ENCODE measurements at places on chromosomes 3 and 15.

- DNase-seq = no peak
These were observed 209.7 kb upstream of the LRRFIP2 start for GRCh38 chr3:37384117-37384516.

DNA sequence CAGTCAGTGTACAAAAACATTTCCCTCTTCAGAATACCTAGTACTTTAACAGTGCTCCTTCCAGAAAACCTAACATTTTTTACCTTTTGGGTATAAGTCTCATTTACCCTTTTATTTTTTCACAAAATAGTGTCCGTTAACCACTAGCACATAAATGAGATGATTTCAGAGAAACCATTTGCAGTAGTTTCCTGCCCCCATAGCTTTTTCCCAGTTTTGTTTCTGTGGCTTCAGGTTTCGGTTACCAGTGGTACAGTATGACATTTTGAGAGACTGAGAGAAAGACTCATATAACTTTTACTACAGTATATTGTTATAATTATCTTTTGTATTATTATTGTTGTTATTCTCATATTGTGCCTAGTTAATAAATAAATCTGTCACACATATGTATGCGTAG lies 6.2 kb upstream of the RBMS3 start:
- no peak for DNase-seq

DNA sequence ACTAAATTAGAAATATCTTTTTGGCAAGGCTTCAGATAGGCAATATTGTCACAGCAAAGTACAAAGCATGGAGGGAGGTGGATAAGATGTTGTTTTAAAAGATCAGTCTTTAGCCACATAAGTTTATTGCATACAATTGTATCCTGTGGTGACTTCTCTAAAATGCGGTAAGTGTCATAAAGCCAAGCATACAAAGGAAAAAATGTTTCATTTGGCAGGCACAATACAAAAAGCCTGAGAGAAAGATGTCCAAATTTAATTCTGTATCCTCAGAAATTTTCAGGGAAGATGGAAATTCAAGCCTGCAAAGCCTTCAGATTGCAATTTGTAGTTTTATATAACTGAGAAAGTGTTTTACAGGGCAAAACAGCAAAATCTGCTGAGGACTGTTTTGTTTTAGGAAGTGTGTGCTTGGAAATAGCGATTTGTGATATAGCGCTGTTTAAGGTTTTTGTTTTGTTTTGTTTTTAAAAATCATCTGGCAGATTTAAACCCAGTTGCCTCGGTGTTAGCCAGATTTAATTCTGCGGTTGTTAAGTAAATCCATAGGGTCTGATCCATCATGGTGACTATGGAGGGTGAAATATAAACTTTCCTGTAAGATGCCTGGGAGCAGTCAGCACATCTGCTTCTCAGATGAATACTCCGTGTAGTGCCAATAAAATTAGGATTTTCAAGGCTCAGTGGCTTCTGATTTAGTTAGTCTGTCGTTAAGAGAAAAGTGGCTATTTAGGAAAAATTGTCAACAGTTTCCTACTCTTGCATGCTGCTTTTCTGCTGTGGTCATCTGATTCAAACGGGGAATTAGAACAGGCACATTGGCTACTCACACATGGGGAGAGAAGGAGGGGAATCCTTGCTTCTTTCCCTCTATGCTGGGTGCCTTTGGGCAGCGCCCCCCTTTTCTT lies 8.0 kb downstream of the KAT2B start:
- no peak for DNase-seq

DNA sequence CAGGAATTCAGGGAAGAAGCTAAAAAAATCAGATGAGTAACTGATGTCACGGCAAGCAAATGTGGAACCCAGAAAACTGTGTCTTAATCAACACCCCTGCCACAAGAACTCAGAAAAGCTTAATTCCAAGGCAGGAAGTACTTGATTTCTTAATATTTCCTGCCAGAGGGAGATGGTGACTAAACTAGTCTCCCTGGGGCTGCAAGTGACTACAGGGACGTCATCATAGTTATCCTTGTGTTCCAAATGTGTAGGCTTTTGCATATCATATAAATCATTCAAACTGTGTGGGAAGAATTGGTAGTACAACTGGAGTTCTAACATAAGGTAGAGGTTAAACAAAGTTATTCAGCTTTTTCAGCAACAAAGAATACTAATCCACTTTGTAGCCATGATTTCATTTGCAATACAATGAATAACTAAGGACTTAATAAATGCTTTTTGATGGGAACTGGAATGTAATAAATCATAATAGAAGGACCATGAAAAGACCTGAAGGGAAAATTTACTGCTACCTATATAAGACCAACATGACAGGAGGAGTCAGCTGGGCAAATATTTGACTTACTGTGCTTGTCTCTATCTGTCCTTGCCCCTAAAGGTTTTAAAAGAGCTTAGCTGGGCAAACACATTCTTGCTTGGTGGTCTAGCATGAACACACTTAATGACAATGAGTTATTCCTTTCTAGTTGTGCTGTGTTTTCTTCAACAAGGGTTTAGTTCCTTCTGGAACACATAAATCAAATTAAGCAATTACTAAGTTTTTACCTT lies 76.0 kb upstream of the NECTIN3 start:
- DNase-seq = no peak

- no peak for DNase-seq
These were observed 495 bp upstream of the NXPE3 start for GRCh38 chr3:101778385-101779046.

DNA sequence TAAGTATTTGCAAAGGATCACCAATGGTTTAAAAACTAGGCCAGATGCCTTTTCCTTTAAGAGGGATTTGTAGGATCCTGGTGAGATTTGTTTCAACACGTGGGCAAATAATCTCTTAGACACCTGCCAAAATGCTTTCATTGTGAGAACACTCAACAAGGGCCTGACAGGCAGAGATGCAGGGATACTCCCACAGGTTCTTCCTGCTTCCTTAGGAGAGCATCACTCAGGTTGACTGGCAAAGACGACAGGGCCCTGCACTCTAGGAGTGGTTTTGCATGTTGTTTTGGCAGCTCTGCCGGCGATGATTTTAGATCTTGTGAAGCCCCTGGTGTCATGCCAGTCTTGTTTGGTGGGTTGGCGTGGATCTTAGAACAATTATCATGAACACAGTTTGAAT lies 184.5 kb downstream of the NR1D2 start:
- no peak for DNase-seq

DNA sequence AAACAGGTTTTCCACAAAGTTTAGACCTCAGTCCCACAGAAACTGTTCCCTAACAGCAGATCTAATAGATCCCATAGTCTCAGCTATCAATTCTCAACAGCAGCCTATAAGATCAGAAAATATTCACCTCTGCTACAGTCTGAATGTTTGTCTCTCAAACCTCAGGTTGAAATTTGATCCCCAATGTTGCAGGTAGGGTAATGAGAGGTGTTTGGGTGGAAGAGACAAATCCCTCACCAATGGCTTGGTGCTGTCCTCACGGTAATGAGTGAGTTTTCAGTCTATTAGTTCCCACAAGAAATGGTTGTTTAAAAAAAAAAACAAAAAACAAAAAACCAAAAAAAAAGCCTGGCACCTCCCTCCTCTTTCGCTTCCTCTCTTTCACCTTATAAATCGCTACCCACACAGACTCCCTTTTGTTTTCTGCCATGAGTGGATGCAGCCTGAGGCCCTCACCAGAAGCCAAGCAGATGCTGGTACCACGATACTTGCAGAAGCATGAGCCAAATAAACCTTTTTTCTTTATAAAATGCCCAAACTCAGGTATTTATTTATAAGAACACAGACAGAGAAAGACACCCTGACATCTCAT lies 14.2 kb downstream of the ZNF280D start:
- no peak for DNase-seq

DNA sequence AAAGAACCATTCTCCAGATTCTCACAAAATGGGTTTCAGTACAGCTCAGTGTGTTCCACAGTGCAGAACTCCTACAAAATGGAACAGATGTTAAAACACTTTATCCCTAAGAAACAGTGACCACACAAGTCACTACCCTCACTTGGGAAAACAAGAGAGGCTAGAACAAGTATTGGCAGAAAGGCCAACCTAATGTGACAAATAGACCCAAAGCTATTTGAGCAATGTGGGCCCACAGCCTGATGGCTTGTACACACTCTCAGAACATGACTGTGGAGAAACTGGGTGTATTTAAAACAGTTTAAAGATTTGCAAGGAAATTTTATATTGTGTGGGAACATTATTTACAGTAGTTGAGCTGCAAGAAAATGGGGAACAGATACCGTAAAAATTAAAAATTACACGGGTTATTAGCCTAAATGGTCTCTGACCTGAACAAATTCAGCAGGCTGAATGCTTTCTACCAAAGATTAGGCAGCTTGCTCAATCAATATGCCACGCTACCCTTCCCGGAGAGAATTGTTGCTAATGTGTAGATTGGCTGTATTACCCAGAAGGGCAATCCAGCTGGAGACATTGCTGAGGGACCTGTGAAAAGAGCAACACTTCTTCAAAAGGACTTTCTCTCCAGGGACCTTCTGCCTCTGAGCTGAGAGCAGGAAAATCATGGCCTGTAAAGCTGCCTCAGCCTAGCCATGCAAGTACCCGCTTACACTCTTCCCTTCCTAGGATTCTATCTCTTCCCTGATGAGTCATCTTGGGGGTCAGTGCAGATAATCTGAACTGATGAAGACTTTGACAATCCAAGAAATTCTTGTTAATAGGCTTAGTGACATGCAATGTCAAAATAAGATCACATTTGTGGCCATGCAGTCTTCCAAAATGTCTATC lies 97.1 kb downstream of the STRIT1 start:
- DNase-seq = peak; percentile 38

- DNase-seq = no peak
These were observed 53.9 kb upstream of the KLF13 start for GRCh38 chr15:31272558-31273257.

GRCh38 chr15:84907731-84908130 lies 23.3 kb downstream of the SLC28A1 start:
- no peak for DNase-seq

GRCh38 chr15:92205255-92205739 lies 188.4 kb upstream of the ST8SIA2 start:
- DNase-seq = no peak

DNA sequence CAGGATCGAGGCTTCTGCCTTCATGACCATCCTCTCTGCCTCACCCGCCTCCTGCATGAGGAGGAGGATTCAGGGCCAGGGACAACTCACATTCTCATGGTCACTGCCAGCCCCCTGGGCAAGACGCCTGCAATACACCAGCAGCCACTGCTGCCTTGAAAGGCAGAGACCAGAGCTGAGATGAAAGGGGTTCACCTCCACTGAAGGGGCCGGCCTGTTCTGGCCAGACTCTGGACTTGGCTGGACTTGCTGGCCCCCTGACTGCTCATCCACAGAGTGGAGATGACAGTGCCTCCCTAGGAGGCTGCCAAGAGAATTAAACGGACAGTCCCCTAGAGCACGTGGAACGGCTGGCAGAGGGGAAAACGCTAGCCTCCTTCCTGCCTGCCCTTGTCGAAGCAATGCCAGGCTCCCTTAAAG lies 35.2 kb downstream of the MGLL start:
- DNase-seq = no peak

- DNase-seq = no peak
These were observed 2.5 kb upstream of the NLGN1 start for GRCh38 chr3:173395073-173395411.

DNA sequence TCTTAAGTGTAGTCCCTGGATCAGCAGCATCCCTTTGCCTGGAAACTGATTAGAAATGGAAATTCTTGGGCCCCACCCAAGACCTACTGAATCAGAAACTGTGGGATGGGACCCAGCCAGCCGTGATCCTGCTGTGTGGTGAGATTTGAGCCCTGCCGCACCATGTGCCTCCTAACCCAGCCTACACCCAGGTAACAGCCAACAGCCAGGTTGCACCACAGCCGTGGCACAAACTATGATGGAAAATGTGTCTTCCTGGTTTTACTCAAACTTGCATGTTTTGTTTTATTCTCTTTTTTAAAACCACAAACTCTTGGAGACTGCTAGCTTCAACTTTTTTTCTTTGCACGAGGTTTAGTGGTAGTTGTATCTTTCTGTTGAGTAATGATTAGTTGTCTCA lies 2.6 kb downstream of the LIMD1 start:
- DNase-seq = no peak

DNA sequence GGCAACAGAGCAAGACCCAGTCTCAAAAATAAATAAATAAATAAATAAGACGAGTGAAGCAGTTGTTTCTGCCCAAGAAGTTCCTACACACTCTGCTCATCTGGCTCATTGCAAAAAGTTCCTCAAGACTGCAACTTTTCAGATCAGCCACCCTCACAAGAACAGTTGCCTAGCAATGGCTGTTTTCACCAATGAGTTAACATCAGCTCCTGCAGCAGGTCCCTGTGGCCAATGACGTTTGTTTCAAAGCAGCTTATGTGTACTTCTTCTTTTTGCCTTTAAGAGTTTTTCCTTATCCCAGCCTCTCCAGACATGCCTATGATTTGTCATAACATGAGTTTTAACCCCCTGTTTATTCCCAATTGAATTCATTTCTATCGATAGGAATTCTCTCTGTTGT lies 118.4 kb upstream of the SPRED1 start:
- DNase-seq = no peak

- peak; percentile 79 for DNase-seq
These were observed at the start of gene GOLGA8B for GRCh38 chr15:34583399-34584329. GOLGA8B (minus strand) TSS chr15:34583651; CDS start chr15:34535912, 47,739 bp downstream.

GRCh38 chr3:134375582-134376384 lies 1.5 kb upstream of the AMOTL2 start:
- no peak for DNase-seq

DNA sequence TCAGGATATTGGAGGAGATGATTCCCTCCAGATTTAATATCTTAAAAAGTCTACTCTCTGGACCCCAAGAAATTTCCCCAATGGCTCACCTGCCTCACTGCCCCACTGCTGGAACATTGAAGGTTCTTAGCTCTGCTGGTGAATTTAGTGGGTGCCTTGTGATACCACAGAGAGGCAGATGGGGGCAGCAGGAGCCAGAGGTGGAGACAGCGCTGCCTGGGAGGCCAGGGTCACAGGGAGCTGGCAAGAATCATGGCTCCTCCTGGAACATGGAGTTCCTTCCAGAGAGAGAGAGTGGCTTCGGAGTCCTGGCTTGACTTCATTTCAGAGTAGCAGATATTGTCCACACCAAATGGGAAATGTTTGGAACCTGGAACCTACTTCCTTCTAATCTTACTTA lies 263.5 kb upstream of the CFAP20DC start:
- DNase-seq = peak; percentile 81

GRCh38 chr15:59332009-59332408 lies 40.7 kb downstream of the MYO1E start:
- DNase-seq = no peak

DNA sequence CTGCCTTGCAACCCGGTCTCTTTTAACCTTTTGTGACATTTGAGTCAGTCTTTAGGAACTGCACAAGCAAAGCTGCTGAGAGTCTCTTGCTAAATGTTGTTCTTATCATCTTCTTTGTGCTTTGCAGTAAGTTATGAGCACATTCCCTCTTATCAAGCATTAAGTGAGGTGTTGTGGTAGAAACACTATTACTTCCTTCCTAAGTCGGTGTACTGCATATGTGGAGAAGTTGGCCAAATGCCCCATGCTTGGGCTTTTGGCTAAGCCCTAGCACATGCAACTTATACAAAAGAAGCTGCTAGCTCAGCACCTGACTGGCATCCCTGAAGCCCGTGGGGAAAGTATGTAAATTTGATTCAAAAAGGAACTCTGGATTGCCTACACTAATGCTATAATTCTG lies 136.5 kb upstream of the RBMS3 start:
- no peak for DNase-seq

Data from glutamatergic neuron (in vitro differentiated cells).